ENCODE measurements at places on chromosomes 5 and 9.
A peak's percentile ranks its signal among the peaks of the same experiment; 100 is the strongest.

DNA sequence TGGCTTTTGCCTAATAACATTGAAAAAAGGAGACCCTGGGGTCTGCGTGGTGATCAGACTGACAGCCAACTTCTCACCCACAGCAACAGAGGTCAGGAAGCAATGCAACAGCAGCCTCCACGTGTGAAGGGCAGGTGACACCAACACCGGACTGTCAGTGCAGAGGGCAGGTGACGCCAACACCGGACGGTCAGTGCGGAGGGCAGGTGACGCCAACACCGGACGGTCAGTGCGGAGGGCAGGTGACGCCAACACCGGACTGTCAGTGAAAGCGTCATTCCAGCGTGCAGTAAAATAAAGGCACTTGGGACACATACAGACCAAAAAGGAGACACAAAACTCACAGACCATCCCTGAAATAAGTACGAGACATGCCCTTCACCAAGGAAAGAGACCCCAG is 37.2 kb upstream of the CEP72 start:
- DNase-seq: no peak

- no peak for DNase-seq
Measured at GRCh38 chr5:94811331-94811730, 192.9 kb downstream of the SLF1 start.

GRCh38 chr9:98342098-98342819 is 86.8 kb upstream of the TBC1D2 start:
- no peak for DNase-seq

DNA sequence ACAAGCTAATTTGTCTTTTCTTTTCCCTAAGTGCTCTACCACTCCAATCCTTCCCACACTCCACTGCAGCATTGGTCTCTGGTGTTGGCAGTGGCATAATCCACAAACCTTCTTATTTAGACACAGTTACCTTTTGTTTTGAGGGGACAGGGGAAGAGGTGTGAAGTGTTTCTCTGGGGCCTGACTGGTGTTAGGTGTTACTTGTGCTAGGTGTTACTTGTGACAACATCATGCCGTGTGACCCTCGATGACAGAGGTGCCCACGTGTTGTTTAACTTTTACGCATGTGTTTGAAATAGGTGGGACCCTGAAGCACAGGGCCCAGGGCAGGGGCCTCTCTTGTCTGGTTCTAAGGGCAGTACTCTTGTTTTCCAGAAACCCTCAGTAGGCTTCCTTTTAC is 70.5 kb upstream of the SPRY4 start:
- DNase-seq: no peak

DNA sequence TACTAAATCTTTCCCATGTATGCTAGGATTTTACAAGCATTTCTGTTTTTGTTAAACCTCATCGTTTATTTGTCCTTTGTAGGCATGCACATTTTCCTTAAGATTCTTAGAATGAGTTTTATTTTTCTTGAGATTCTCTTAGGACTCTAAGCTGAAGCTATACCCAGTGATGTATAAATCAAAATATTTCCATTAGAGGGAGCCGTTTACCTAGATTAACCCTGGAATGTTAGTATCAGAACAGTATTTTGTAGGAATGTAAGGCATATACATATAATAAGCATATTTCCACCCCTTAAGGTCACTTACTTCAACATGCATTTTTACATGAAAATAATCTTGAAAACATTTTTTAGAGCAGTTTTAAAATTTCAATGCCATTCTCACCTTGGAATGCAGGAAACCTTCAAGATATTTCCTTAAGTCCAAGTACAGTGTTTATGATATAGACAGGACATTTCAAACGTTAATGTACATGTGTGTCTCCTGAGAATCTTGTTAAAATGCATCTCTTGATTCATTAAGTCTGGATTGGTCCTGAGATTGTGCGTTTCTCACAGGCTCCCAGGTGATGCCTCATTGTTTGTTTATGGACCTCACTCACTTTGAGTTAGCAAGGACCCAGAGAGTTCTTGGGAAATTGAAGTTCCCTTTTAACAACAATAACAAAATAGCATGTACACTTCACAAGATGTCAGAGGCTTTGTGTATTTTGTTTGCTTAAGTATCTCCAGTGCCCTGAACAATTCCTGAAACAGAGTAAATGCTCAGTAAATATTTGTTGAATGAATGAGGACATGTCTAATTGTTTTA is 34.9 kb upstream of the FCHO2 start:
- peak; percentile 5 for DNase-seq

DNA sequence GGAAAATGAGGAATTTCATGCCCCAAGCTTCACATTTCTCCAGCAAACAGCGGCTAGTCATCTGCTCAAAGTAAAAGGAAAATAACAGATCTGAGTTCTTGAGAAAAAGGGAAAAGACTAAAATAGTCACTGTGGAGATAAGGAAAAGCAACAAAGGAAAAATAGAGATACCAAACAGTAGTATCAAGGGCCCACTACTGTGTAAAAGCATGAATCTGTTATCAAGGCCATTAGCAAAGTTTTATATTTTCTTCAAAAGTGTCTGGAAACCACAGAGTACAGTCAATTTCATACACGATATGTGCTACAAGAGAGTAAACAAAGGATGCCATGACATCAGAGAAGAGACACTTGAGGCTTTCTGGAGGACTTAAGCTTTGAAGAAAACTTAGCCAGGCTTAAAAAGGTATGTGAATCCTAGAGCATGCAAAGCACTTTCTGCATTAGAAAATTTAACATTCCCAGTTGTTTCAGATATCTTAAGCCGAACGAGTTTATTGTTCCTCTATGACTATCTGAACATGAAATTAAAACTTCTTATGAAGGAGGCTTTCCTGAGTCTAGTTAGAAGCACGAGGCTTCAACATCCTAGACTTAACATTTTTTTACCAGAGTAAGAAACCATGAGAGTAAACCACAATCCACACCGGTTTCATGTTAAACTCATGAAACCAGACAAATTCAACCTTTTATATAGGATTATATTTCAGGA is 1.2 kb downstream of the TTC33 start:
- DNase-seq: peak; percentile 51

- no peak for DNase-seq
Measured at GRCh38 chr5:138129347-138129746, 9.9 kb downstream of the NME5 start.

- no peak for DNase-seq
Measured at GRCh38 chr5:42242881-42243485, 180.3 kb upstream of the GHR start.

DNA sequence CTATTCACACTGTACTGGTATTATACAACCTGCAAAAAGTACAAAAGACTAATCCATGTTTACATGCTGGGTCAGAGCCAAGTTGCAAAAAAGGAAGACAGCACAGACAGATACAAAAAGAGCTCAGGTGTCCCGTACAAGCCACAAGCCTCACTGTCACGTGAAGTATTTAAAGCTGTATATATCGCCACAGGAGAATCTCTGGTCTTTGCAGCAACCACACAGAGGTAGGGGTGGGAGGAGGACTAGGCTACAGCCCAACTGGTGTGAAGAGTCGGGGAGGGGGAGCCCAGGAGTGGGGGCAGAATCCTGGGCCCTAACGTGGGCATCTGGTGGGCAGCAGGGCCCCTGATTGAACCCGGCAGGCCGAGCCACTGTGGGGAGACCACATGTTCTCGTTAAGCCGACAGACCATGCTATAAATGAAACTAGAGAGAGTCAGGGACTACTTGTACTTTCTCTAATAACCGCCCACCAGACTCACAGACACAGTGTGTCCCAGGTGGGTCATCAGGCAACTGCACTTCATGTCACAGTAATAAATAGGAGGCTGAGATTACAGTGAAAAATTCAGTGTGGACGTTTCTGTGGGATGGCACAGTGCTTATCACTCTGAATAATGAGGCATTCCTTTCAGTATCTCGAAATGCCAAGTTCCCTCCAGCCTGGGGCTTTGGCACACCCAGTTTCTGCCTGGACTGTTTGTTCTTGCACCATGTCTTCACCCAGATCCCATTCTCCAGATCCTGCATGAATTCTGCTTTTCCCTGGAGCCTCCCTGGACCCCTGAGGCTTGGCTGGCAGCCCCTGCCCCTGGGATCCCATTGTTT is 79.3 kb upstream of the SH3PXD2B start:
- no peak for DNase-seq

DNA sequence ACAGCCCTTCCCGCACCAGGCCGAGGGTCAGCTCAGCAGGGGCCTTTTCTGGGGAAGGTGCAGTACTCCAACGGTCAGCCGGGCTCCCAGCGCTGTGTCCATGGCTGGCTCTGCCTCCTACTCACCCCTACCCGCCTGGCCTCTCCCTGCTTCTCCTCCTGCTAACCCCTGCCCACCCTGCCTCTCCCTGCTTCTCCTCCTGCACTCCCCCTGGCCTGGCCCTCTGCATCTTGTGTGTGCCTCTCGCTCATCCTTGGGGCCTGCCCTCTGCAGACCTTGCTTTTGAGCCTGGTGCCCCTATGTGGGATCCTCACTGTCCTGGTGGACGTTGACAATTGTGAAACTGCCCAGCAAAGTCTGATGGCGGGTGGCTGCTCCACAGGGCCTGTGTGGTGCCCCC is 274.6 kb upstream of the IRX2 start:
- no peak for DNase-seq

GRCh38 chr9:97809666-97810344 is 43.2 kb upstream of the FOXE1 start:
- no peak for DNase-seq

- no peak for DNase-seq
Measured at GRCh38 chr9:127064335-127064734, 58.1 kb downstream of the ANGPTL2 start.

DNA sequence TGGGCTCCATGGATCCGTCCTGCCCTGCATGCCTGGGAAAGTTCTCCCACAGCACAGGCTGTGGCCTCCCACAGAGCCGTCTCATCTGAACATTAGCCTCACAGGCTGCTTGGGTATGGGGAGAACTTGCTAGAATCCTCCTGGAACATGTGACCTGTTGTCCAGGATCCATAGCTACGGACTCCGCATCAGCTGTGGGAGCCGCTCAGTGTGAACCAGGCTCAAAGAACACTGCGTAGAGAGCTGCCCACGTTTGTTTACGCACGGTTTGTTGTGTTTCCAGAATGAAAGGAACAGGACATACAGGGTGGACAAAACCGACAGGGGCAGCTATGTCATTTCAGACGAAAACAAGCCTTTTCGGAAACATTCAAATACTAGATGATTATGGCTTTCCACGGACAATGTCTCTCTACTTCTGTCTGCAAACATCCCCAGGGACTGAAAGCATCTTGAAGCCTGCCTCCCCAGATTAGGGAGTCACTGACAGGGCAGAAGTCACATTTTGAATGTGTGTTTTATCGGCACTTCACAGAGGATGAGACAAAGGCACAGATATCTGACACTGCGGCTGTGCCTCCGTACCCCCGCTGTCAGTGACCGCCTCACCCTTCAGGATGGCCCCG is 390.3 kb downstream of the GADD45G start:
- no peak for DNase-seq

DNA sequence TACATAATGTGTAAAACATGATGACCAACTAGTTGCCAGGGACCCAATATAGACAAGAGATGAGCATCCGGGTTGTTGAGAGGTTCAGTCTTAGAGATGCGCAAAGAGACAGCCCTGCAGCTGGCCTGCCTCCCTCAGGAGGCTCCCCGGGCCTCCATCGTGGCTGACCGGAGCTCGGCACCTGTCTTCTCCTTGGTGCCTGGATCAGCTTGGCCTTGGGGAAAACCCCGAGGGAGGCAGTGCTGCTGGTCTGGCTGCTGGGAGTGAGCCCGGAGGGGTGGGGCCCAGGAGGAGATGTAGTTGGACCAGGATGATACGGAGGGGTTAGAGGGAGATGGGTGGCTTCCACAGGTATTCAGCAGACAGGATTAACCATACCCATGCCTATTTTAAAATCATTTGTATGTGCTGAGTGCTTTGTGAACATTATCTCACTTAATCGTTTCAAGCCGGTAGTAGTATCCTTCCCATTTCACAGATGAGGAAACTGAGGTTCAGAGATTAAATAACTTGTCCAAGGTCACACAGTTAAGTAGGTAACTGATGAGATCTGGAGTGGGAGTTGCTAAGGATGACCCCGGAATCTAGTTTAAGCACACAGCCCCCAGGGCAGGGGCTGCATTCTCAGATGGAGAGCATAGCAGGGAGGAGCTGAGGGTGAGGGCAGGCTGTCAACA is 173.8 kb downstream of the COL23A1 start:
- no peak for DNase-seq

DNA sequence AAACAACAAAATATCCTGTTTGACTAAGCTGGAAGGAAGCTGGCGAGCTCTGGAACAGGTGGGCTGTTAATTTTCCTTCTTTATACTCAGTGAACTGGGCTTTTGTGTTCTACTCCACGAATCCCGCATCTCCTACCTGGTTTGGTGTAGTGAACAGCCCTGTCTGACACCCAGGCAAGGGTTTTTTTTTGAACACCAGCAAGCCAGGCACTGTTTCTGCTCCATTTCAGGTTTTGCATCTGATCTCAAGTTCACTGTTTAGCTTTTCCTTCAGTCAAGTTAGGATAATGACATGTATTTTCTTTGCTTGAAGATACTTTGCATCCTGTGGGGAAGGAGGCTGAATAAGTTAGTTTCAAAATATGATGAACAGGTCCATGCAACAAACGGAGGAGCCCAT is 204.5 kb downstream of the SEMA6A start:
- no peak for DNase-seq

GRCh38 chr9:33065157-33066076 is 11.1 kb downstream of the SMU1 start:
- no peak for DNase-seq

DNA sequence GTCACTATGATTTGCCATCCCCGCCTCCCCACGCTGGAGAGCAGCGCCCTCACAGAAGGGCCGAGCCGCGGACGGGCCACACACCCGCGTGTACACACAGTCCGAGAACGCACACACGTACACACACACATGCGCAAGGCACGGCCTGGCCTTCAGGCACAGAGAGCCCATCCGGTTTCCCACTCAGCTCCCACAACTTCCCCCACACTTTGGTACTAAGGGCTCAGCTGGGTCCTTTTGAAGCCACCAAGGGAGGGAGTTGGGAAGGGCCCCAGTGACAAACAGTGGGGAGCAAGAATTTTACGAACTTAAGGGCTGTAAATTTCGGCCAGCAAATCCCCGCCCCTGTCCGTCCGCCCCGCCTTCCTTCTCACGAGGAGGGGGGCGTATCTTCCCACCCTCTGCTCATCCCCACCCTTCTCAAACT is 133.3 kb upstream of the HAND1 start:
- DNase-seq: no peak

GRCh38 chr5:100840370-100840769 is 62.7 kb downstream of the ST8SIA4 start:
- DNase-seq: peak; percentile 81

GRCh38 chr5:133977858-133978257 is 9.4 kb upstream of the C5orf15 start:
- no peak for DNase-seq

- no peak for DNase-seq
Measured at GRCh38 chr5:76607353-76607871, 15.8 kb downstream of the F2RL2 start.

DNA sequence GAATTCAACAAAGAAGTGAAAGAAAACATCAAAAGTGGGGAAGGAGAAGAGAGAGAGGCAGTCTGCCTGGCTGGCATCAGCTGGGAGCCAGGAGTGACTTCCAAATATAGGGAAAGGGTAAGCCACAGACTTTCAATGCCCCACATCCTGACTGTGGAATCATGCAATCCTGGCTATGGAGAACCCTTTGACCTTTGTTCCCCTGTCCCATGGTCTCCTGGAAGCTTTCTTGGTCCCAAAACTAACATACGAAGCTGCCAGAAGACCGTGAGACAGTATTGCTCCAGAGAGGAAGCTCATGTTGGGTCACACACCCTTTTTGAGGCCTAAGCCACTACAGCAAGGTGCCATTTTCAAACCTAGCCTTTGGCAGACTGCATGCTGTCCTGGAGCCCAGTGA is 665.5 kb downstream of the ELAVL2 start:
- no peak for DNase-seq
